ENCODE measurements at places on chromosomes 7 and 10. TPM values are rescaled to one million over a fixed set of nuclear protein-coding genes. Genes with fewer than 3 reads are reported as not detected.

DPYSL4 gene
- total RNA-seq, result 5.7 TPM

FZD1 gene
- 4.4 TPM for total RNA-seq

PRRT4 gene
- not detected for total RNA-seq

AGAP9 gene
- total RNA-seq, result 10.0 TPM

CPA1 gene
- 1.8 TPM for total RNA-seq

ADGRA1 gene
- total RNA-seq, result not detected

ERVW-1 gene
- total RNA-seq, result not detected

BCL7B gene
- total RNA-seq, result 48.6 TPM

AOAH gene
- not detected for total RNA-seq

SPRN gene
- total RNA-seq, result under 0.01 TPM

MAGI2 gene
- total RNA-seq, result 30.6 TPM

BAMBI gene
- total RNA-seq, result 280 TPM

RBP3 gene
- total RNA-seq, result under 0.01 TPM

PON1 gene
- total RNA-seq, result not detected

ZNF786 gene
- 7.7 TPM for total RNA-seq

CFTR gene
- total RNA-seq, result not detected

AKR1C1 gene
- total RNA-seq, result 14.4 TPM

ZNF736 gene
- total RNA-seq, result 8.9 TPM

FAM237B gene
- not detected for total RNA-seq

CCDC126 gene
- 4.4 TPM for total RNA-seq

OPN1SW gene
- total RNA-seq, result not detected

ZCWPW1 gene
- total RNA-seq, result 0.43 TPM

GDF2 gene
- 0.14 TPM for total RNA-seq

PLAU gene
- total RNA-seq, result 1,436 TPM

HTR5A gene
- not detected for total RNA-seq

POM121C gene
- 16.6 TPM for total RNA-seq

ATAD1 gene
- 39.9 TPM for total RNA-seq

RET gene
- 0.22 TPM for total RNA-seq

GPRIN2 gene
- not detected for total RNA-seq

ANKRD2 gene
- not detected for total RNA-seq

OR9A2 gene
- total RNA-seq, result not detected

TMEM270 gene
- not detected for total RNA-seq

ATP5F1C gene
- total RNA-seq, result 240 TPM

PCDH15 gene
- total RNA-seq, result not detected

OR2A5 gene
- not detected for total RNA-seq

OR2A1 gene
- total RNA-seq, result not detected

CRCP gene
- 38.7 TPM for total RNA-seq

CAV2 gene
- total RNA-seq, result 37.9 TPM

ADAM8 gene
- 2.6 TPM for total RNA-seq

LIPM gene
- not detected for total RNA-seq

AEBP1 gene
- total RNA-seq, result 95.6 TPM

WNT2 gene
- total RNA-seq, result 21.7 TPM

CALML5 gene
- not detected for total RNA-seq

EGR2 gene
- total RNA-seq, result 14.6 TPM

Measured in placental pericyte (primary cell).